ENCODE measurements at places on chromosomes 5 and 9.

GRCh38 chr5:133967698-133968203, 674 bp downstream of the C5orf15 start:
- peak; percentile 70 for DNase-seq

GRCh38 chr9:77455312-77455927, 192.7 kb downstream of the GNA14 start:
- DNase-seq, result peak; percentile 66

GRCh38 chr5:89342106-89342876, 459.3 kb upstream of the MEF2C start:
- DNase-seq, result peak; percentile 66

DNA sequence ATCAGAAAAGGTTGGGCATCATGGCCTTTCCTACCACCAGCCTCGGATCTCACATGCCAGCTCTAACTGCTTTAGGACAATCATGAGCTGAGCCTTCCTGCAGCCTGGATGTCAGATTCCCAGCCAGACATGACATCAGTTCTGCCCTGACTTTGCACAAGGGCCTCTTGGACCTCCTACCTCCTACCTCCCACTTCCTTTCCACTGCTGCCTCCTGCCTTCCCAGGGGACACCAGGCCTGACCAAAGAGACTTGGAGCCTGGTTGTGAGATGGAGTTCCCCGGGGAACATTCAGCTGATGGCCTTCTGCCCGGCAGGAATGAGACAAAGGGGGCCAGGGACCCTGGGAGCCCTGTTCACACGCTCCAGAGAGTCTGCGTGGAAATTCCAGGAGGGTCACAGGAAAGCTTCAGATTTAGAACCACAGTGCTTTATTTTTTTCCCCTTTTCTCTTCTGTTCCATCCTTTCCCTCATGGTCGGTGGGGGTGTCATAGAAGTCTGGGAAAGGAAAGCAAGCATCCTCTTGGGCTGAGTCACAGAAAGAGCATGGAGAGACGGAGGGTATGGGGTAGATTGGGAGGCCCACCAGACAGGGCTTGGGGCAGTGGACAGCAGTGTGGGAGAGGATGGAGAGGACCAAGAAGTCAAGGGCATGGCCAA, 35.4 kb upstream of the IL17B start:
- peak; percentile 43 for DNase-seq

- no peak for DNase-seq
Measured at GRCh38 chr5:91469517-91470165, 86.5 kb upstream of the ARRDC3 start.

DNA sequence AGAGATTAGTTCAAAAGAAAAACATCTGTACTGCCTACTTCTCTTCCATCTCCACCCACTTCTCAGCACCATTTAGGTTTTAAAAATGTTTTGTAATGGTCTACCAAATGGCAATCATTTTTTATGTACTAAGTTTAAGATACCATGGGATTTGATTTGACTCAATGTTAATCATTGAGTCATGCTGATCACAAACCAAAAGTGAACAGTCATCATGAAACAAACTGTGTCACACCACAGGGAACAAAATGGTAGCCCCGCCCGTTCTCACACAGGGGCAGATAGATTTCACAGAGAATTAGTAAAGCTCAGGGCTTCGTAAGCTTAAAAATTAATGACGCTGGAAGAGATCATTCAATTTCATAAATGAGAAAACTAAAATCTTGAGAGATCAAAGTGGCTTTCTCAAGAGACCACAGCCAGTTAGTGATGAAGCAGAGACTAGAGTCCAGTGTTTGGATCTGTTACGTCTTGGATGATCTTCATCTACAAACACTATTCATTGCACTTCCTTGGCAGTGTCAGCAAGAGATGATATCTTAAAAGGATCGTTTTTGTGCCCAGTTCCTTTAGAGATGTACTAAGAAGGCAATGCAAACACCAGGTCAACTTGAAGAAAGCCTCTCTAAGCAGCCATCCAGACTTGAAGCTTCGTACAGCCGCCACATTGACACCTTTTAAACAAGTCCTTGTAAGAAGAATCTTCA, 33.9 kb upstream of the TRIO start:
- peak; percentile 93 for DNase-seq

DNA sequence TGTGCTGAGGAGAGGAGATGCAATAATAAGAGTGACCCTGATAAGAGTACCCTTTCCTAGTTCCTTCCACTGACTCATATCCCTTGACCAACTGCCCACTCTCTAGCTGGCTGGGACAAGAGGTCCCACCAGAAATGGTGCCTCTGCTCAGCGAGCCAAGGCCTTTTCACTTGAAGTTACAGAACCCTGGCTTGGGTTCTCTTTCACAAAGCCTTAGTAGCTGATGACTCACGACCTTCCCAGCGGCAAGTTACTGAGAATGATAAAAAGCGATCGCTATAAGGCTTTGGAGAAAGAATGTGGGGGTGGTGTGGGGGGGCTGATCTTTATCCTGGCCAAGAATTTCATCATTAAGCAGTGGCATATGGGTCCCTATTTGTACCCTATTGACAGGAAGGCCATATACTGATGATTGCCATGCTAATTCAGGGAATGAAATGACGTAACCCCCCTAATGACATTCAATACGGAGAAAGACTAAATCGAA, 90.3 kb downstream of the FBXO38 start:
- peak; percentile 9 for DNase-seq

DNA sequence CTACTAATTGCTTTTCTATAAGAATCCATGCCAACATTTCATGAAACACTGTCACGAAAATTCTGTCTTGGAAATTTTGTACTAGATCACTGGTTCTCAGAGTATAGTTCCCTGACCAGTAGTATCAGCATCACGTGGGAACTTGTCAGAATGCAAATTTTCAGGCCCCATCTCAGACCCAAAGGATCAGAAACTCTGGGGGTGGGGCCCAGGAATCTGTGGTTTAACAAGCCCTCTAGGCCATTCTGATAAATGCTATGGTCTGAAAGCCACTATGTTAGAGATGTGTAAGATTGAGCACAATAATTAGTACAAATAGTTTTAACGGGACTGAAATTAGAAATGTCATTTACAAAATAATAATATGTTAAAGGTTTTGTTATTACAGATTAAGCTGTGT, 615.7 kb upstream of the ARRDC3 start:
- DNase-seq, result no peak

DNA sequence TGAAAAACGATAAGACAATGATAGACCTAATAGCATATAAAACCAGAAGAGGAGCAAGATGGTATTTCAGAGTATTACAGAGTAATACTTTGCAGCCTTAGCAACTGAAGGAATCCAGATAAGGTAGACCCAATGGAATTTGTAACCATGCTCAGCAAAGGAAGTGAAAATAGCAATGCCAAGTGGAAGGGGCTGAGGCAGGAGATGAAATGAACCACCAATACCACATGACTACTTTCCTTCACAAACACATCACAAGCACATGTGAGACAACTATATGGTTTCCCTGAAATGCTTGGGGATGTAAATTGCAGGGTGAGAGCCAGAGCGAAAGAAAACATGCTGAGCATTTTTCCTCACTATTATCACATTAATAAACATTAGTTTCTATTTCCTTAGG, 79.8 kb upstream of the MELK start:
- no peak for DNase-seq

- no peak for DNase-seq
Measured at GRCh38 chr5:39213447-39214207, 5.7 kb downstream of the FYB1 start.

GRCh38 chr9:69433968-69434367, 109.0 kb downstream of the ENTREP1 start:
- no peak for DNase-seq

GRCh38 chr5:24712947-24713346, 68.2 kb upstream of the CDH10 start:
- DNase-seq, result no peak

GRCh38 chr5:134561871-134562296, 36.4 kb downstream of the JADE2 start:
- DNase-seq, result peak; percentile 69

DNA sequence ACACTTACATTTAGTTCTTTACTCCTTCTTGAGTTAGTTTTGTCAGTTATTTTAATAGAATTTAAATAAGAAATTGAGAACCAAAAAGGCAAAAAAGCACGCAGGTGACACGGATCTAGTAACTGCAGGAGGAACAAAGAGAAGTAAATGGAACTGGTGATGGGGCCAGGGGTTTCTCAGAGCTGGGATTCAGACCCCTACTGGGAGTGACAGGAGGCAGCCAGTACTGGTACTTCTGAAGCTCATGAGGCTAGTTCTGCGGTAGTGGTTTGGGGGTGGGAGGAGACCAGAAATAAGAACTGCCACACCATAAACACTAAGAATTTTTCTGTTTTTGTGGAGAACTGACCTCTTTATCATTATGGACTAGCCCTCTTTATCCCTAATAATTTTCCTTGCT, 48.2 kb downstream of the OXCT1 start:
- no peak for DNase-seq

DNA sequence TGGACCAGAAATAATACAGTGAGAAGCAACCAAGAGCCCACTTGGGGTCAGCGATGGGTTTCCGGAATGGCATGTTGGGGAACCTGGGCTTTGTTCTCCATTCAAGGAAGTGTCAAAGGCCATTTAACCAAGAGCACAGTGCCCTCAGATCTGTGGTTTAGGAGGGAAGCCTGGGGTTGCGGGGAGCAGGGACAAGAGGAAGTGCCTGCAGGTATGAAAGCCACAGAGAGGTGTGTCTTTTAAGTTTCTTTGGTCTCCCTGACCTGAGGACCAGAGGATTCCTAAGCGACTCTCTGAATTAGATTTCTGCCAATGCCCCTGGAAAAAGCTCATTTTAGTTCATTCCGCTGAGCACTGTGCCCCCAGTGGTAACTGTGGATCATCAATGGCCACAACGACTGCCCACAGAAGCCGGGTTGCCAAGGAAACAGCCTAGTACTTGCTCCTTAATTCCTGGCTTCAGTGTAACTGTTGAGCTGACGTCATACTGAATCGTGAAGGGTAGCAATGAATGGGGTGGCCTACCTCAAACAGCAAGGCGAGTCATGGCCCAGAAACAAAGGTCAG, 107.3 kb upstream of the SPIN1 start:
- DNase-seq, result peak; percentile 42

- DNase-seq, result no peak
Measured at GRCh38 chr9:97924386-97924785, 2.1 kb upstream of the TRMO start.

DNA sequence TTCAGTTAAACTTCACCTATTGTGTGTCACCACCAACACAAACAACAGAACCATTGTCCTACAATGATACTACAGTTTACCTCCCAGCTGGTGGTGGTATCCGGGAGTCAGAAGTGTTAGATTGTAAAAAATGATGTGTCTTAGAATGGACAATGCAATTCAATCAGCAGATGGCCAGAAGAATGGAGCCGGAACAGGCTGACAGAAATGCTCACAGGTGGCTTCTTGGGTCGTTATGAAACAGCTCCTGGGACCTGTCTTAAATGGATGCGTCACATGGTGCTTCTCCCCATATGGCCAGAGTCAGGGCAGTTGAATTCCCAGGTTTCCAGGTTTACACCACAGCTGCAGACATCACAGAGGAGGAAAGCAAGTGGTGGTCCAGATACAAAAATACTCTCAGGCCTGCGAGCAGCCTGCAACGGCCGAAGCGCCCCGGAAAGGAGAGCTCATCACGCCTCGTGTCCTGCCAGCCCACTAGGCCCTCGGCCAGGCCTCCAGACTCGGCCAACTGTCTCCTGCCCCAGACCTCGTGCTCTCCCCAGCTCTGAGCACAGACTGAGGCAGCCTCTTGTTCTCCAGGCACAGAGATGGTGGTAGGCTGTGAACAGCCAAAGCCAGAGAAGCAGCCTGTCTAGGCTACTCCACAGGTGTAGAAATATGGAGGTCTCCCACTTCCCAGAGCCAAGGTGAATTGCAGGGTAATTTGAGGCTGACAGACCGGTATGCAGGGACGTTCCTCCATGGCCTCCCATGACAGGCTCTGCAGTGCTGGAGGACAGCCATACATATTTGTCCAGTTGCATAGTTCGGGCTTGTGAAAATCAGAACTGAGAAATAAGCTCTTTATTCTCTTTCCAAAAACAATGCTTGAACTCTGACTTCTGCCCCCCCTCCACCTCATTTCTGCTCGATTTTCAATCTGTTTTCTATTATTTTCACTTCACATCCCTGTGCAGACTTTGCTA, 98.5 kb upstream of the SPATA31C2 start:
- DNase-seq, result no peak
